ENCODE measurements at places on chromosomes 6 and 20.

- no peak for DNase-seq
These were observed 8.2 kb upstream of the CD93 start for GRCh38 chr20:23094213-23094896.

- DNase-seq, result no peak
These were observed 49.6 kb upstream of the PLCG1 start for GRCh38 chr20:41087777-41088176.

GRCh38 chr6:147741389-147741788 is 232.9 kb downstream of the SAMD5 start:
- peak; percentile 54 for DNase-seq

GRCh38 chr6:31581434-31582229 is 592 bp downstream of the LTB start:
- DNase-seq, result no peak

DNA sequence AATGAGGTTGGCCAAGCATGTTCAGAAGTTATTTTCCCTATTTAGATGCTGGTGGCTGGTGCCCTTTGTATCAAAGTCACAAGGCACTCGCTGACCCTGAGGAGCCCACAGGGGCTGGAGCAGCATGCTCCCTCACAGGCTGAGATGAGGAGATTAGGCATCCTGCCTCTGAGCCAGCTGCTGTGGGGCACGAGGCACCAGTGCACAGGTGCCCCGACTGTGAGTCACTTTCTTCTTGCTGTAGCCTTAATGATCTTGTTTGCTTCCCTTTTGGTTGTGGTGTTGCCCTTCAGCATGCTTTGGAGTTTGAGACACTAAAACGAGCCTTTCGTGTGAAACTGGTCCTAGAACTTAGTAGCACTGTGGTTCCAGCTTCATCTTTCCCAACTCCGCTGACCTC is 4.3 kb downstream of the PSMG4 start:
- DNase-seq, result no peak

DNA sequence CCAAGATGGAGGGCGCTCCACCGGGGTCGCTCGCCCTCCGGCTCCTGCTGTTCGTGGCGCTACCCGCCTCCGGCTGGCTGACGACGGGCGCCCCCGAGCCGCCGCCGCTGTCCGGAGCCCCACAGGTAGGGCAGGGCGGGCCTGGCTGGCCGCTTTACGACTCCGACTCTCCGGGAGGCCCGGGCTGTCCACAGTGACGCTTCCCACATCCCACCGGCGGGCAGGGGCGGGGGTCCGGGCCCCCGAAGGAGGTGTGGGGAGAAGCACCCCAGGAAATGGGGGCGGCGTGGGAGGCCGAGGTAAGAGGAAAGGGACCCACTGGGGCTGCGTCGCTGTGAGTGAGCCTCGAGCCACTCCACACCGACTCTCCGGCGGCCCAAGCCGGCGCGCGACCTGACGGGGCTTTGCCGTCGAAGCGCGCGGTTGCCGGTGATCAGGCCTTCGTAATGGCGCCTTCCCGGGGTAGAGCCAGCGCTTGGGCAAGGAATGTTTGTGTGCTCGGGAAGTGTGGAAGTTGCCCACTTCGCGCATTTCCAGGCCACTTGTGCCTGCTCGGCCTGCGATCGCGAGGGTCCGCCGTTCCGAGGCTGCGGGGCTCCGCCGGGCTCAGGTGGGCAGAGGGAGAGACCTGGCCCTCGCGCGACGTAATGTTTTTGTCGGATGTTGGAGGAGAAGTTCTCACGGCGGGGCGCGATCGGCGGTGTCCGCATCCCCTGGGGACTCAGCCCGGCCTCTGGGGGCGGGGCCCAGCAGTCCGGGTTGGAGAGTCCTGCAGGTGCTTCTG is 427 bp downstream of the GINM1 start:
- DNase-seq, result no peak

GRCh38 chr6:51702851-51703250 is 384.6 kb downstream of the PKHD1 start:
- DNase-seq, result no peak

- DNase-seq, result no peak
These were observed 8.7 kb upstream of the IFNGR1 start for GRCh38 chr6:137227871-137228302.

- DNase-seq, result no peak
These were observed 14.8 kb upstream of the CEP162 start for GRCh38 chr6:84242265-84242664.

- no peak for DNase-seq
These were observed 1.9 kb upstream of the BMP5 start for GRCh38 chr6:55877283-55877682.

DNA sequence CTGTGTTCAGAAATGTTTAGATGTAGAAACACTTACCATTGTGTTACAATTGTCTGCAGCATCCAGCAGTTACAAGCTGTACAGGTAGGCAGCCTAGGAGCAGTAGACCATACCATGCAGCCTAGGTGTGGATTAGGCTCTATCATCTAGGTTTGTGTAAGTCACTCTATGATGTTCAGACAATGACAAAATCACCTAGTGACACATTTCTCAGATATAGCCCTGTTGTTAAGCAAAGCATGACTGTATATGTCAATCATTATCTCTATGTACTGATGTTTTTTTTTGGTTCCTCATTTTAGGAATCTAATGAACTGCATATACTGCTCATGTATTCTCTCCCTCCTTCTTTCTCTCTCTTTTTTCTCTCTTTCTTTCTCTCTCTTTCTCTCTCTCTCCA is 22.2 kb downstream of the CST8 start:
- DNase-seq, result no peak

DNA sequence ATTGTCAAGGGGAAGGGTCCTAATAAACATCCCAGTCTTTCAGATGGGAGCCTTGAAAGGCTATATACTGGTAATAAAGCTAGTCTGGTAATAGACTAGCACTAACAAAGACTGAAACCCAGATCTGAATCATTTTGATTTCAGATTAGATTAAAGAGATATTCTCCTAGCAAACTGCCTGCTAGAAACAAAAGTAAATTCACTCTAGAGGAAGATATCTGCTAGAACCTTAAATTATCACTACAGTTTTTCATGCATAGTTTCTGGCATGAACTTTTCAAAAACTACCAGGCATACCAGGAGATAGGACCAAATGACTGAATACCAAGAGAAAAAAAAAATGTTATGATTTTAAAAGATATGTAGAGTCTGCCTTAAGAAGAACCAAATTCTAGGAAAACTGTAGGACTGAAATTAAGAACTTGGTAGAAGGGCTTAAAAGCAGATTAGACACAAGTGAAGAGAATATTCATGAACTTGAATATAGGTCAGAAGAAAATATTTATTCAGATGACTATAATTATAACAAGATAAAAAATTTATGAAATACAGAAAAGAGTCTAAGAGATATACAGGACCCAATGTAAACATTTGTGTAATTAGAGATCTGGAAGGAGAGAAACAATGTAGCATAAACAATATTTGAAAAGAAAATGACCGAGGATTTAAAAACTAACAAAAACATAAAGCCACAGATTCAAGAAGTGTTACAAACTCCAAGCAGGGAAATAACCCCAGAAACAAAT is 141.6 kb downstream of the FOXO3 start:
- no peak for DNase-seq

DNA sequence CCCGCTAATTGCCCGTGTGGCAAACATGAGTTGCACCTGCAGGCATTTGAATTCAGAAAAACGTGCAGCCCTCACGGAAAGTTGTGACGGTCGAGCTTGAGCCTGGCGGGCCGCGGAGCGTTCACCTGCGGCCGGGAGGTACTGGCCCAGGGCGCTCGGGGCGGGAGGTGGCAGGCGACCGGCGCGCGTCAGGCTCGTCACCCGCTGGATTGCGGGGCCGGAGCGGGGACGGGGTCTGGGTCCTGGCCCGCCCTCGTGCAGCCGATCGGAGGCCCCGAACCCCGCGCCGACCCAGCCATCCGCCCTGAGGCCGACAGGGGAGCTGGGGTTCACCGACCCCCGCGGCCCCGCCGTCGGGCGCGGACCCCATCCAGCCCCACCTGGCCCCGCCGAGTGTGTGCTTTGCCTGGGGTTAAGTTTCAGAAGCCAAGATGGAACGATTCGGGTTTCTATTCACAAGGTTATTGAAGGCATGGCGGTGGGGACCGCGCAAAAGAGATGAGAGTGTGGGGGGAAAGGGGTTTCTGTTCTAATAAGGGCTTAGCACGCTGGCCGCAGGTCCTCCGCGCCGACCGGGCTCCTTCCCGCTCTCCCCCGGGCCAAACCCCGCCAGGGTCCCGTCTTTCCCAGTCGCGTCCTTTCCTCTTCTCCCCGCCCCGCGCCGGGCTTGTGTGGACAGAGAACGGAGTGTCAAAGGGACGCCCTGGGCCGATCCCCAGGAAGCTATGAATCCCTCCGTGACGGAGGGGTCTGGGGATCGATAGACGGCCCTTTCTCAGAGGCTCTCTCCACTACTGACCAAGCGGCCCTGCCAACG is 1.6 kb upstream of the HEY2 start:
- DNase-seq, result no peak

- no peak for DNase-seq
These were observed 9.0 kb upstream of the MRGBP start for GRCh38 chr20:62787321-62787720.

- no peak for DNase-seq
These were observed 28.4 kb downstream of the CHMP4B start for GRCh38 chr20:33839591-33839990.

- no peak for DNase-seq
These were observed 60.4 kb downstream of the SCAND1 start for GRCh38 chr20:35893942-35894341.

DNA sequence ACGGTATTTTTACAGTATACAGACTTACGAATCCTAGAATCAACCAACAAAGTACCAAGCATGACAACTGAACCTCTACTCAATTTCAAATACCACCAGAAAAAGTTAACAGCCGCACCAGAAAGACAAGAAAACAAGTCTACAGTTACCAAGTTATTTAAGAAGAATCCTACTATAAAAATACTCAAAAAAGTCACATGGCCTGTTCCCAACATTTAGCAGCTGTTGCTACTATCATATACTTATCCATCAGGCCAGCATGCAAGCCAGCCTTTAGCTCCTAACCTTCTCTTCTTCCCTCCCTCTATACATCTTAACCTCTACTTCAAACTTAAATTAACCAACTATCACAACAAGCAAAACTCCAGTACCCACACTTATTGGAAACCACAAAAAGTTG is 1.9 kb downstream of the SYNCRIP start:
- no peak for DNase-seq

DNA sequence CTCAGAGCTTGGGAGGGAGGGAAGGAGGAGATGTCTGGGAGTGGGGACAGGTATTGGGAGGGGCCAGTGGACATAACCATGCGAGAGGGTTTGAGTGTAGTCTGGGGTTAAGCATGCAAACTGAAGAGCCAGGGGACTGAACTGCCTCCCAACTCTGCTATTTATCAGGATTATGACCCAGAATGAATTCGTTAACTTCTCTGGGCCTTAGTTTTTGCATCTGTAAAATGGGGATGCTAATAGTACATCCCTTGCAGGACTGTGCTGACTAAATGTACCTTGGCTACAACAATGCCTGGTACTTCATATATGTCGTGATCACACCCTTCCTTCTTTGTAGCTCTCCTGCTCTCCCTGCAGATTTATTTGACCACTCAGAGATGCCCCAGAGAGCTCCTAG is 83.6 kb downstream of the MDGA1 start:
- DNase-seq, result no peak

- DNase-seq, result no peak
These were observed 315.2 kb upstream of the NOX3 start for GRCh38 chr6:155770856-155771255.

- DNase-seq, result peak; percentile 1
These were observed 59.7 kb downstream of the EYA4 start for GRCh38 chr6:133300896-133301295.

DNA sequence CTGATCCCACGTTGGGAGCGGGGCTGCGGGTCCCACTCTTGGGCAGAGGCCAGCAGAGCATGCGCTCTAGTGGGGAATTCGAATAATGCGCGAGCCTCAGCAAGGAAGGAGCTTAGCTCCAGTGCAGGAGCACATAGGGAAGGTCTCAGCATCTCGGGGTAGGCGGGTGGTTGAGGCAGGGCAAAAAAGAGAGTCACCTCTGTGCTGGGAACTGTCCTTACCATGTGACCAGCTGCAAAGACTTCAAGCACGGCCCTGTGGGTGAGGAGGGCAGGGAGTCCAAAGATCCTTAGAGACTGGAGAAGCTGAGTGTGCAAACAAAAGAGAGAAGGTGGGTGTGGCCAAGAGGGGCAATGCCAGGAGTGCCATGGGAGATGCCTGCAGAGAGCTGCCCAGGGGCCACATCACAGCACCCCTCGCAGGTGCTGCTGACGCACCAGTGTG is 79.2 kb upstream of the CD93 start:
- no peak for DNase-seq

GRCh38 chr6:169266261-169266660 is 12.6 kb upstream of the THBS2 start:
- DNase-seq, result no peak

GRCh38 chr20:23928788-23929187 is 49.2 kb upstream of the CST5 start:
- DNase-seq, result no peak

DNA sequence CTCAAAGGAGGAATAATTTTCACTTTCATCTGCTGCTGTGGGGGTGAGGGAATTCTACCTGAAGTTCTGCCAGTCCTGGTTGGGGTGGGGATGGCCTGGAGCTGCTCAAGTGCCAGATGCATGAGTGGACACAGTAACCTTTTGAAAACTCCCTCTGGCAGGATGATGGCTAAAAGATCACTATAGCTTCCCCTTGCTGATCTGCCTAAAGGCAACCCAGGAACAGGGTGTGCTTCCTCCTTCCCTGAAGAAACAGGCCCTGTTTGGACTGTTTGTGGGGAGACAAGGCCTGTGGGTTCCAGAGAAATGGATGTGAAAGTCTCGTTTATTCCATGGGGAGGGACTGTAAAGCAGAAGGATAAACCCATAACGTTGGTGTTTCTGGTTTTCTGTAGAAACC is 176.9 kb downstream of the DTNBP1 start:
- no peak for DNase-seq

- DNase-seq, result no peak
These were observed 84.7 kb upstream of the RNF24 start for GRCh38 chr20:4099905-4100675.
